ENCODE measurements at places on chromosomes 16 and 17.

GRCh38 chr17:4636474-4637100, 4.9 kb downstream of the ALOX15 start:
- DNase-seq, result no peak

- no peak for DNase-seq
Measured at GRCh38 chr16:88390265-88390664, 7.5 kb downstream of the ZNF469 start.

- no peak for DNase-seq
Measured at GRCh38 chr16:3548859-3549258, 28.3 kb downstream of the NLRC3 start.

- no peak for DNase-seq
Measured at GRCh38 chr16:19690196-19690595, 27.8 kb downstream of the KNOP1 start.

GRCh38 chr16:24909856-24910255, 64.1 kb downstream of the SLC5A11 start:
- DNase-seq, result no peak

DNA sequence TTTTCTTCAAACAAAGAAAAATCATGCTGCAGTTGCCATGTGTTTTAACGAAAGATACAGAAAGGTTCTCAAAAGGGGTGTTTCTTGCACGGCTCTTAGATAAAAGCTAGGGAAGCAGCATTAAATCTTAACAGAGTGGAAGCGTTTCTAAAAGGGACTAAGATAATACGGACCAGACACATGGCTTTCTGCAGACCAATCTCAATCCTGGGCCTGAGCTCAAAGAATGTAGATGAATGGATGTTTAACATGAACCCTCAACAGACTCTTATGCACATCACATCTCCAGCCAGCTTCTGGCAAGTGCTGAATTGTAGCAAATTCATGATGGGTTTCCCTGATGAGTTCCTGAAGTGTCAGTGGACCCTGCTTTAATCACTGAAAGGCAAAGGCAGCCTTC, 80.2 kb upstream of the COX10 start:
- DNase-seq, result no peak
